ENCODE measurements at places on chromosomes 2 and 18.

DNA sequence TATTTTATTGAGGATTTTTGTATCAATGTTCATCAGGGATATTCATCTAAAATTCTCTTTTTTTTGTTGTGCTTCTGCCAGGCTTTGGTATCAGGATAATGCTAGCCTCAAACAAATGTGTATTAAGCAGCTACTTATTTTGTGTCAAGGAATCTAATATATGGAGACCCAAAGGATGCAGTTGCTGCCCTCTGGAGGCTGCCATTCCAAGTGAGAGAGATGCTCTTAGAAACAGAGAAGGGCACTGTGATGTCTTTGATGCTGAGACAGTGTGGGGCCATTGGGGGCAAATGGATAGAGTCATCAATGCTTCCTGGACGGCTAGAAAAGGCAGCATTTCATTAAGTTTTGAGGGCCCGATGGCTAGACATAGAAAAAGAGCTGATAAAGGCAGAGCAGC lies 292.6 kb downstream of the SETBP1 start:
- DNase-seq: no peak

DNA sequence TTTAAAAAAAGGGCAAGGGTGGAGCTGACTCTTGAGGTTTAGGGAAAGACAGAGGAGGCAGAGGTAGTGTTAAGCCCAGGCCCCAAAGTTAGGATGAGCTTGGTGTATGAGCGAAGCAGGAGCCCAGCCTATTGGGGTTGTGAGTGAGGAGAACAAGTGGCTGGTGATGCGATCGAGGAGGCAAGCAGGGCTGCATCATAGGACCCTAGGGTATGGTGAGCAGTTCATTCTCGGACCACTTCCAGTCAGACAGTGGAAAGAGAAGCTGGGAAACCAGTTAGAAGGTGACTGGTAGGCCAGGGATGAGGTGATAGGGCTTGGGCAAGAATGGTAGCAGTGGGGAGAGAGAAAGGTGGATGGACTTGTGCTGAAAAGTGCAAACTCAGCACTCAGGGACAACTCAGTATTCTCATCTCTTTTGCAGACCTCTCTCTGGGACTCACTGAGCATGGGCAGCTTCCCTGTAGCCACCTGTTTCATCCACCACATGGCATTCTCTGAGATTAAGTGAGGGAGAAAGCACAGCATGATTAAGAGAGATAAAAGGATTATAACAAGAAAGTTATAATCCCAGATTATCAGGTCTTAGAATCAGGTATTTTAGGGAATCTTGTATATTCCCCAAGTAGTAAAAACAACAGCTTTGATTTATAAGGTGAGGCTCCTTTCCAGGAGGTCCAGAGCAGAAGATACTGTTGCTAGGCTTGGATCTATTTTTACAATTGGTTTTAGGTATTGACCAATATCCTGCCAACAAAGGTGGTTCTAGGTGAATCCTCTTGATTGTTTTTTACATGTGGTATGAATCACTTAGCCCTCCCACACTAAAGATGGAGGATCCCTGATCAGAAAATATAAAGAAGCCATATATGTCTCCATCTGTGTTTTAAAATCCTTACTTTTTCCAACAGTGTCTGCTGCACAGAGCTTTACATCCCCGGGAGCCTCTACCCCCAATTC lies 38.3 kb downstream of the XRCC5 start:
- no peak for DNase-seq

GRCh38 chr18:58394602-58395425 lies 234.1 kb downstream of the ALPK2 start:
- DNase-seq: no peak

- no peak for DNase-seq
Measured at GRCh38 chr2:10320933-10321332, 18.2 kb downstream of the HPCAL1 start.

GRCh38 chr2:82412021-82412420 lies 2047.1 kb downstream of the SUCLG1 start:
- no peak for DNase-seq

GRCh38 chr2:96082211-96083063 lies 33.9 kb downstream of the ADRA2B start:
- DNase-seq: no peak

DNA sequence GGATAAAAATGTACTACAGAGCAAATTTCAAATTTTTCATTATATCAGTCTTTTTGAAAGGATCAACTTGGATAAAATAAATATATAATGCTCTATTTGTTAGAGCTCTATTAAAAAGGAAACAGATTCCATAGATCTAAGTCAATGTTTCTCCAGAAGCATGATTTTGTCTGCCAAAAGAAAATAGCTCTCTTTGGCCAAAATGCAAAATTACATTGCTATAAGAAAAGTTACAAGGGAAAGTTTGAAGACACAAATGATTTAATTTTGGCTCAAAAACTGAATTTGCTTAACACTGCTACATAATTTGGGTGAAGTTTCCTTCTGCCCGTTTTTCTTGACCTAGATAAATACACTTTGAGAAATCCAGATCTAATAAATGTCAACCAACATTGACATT lies 15.7 kb downstream of the C2orf69 start:
- no peak for DNase-seq

DNA sequence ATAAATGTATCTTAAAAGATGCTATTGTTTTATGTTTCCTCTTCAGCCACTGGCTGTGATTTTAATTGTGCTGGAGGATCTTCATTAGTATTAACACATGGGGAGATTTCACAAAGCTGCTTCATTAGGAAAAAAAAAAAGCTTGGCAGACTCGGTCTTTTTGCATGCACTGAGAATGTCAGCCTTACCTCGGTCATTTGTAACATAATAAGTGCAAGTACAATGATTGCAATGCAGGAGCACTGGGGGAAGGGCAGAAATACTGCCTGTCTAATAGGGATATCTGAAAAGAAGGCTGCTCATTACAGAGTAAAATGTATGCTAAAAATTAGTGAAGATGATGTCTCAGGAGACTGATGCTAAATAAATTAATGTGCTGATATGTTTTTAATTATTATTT lies 1.3 kb upstream of the BAZ2B start:
- DNase-seq: peak; percentile 12

GRCh38 chr2:29010946-29011345 lies 29.8 kb downstream of the TOGARAM2 start:
- no peak for DNase-seq

GRCh38 chr18:75205514-75206132 lies 3.3 kb downstream of the PTGR3 start:
- DNase-seq: no peak

GRCh38 chr2:68726608-68727367 lies 7.8 kb upstream of the ARHGAP25 start:
- DNase-seq: peak; percentile 64

DNA sequence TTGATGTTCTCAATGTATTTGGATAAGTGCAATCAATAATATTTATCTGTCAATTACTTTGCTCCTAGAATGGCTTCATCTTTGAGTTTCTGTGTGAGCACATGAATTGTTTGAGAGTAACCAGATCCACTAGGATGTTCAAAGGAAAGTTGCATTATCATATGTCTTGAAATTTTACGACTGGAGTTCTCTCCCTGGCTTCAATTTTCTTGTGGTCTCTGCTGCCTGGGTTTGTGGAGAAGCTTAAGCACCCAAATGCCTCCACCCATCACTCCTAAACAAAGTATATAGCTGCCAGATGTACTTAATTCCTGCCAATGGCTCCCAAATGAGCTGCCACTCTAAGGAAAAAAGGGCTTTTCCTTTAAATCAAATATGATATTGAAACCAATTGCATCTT lies 1149.4 kb upstream of the ZEB2 start:
- DNase-seq: no peak

GRCh38 chr2:227471412-227471811 lies 544 bp upstream of the AGFG1 start:
- DNase-seq: no peak

DNA sequence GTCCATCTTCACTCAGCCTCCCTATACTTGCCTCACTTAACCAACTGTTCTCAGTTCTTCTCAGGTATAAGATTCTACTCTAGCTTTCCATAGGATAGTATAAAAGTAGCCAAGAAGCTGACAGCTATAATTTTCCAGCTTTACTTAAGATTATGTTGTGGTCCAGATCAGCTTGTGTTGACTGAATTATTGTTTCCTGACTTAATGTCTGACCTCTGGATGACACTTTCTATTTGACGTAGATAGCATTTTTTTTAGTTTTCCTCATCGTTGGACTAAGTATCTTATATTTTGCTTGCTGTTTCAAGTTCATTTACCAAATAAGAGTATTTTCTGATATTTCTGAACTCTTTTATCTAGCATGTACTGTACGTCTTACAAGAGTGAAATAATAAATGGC lies 1272.5 kb upstream of the CDH2 start:
- no peak for DNase-seq

- DNase-seq: no peak
Measured at GRCh38 chr2:196365923-196366322, 194.5 kb upstream of the STK17B start.

DNA sequence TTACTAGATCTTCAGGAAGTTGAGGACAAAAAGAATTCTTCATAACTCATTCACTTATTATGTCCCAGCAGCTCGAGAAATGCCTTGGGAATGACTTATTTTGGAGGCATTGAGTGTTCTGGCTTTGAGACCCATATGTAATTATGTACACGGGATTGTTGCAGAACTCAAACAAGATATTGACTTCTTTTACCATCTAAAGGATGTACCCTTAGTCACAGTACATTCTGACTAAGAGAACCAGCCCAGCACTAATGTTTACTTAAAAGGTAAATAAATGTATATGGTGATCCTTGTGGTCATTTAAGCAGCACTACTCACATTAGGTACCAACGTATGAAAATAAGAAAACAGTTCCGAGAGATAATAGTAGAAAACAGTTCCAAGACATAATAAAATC lies 268.9 kb downstream of the ADCYAP1 start:
- DNase-seq: no peak

DNA sequence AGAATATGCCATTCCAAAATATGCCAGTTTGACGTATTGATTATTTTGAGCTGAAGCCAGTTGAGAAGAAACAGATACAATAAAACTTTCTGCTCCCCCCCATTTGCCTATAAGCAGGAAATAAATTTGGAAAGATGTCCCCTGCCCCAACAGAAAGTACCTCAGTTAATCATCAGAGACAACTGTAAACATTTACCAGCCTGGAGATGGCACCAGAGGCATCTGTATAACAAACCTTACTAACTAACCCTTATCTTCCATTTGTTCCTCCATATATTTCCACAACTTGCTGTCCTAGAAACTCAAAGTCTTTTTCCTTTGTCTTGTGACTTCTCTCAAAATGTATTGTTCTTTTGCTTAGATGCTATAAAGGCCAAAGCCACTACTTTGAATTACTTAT lies 93.8 kb downstream of the AKAIN1 start:
- DNase-seq: no peak

- no peak for DNase-seq
Measured at GRCh38 chr2:12665334-12665733, 51.4 kb upstream of the TRIB2 start.

- no peak for DNase-seq
Measured at GRCh38 chr2:220442012-220442411, 814.6 kb downstream of the SLC4A3 start.

- no peak for DNase-seq
Measured at GRCh38 chr18:32219431-32220018, 29.7 kb downstream of the MEP1B start.

- peak; percentile 67 for DNase-seq
Measured at GRCh38 chr2:17309741-17310339, 208.4 kb downstream of the RAD51AP2 start.

- no peak for DNase-seq
Measured at GRCh38 chr2:96596596-96596995, 41.5 kb downstream of the KANSL3 start.

DNA sequence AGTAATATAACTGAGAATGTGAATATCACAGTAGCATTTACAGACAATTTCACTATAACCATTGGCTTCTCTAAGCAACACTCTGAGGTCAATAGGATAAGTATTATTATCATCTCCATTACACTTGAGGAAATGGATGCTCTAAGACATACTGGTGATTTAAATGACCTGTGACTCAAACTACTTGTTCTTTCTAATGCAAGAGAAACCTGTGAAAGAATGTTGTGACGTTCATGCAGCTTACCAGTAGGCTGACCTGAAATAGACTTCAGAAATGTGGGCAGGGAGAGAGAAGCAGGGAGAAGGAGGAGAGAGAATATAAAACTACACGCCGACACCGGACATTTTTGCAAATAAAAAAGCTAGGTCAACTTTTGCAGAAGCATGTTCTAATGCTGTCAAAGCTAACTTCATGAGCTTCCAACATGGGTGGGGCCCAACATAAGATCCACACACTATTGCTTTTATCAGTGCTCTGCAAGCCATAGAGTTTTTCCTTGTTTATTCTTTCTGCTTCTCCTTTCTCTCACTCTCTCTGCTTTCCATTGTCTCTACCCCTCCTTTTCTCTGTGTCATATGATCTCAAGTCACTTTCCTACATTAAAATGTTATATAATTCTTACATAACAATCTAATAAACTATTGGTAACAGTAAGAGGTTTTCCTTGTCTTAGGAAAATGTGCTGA lies 217.6 kb upstream of the FN1 start:
- no peak for DNase-seq

DNA sequence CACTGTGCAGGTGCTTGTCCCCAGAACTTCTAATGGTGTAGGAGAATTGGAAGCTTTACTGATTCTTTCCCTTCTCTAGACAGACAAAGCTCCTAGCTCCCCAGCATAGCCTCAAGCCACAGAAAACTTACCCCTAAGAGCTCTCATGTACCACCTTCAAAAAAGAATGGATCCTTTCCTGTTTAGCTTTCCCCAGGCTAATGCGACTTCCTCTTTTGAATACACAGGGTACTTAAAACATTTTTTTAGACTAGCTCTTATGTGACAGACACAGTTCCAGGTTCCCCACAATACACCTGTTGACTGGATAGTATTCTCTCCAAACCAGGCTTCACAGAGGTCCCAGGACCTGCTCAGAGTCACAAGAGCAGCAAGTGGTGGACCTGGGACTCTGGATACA lies 8.3 kb downstream of the CTAGE1 start:
- no peak for DNase-seq

GRCh38 chr2:175034716-175035115 lies 29.5 kb upstream of the CHN1 start:
- no peak for DNase-seq

DNA sequence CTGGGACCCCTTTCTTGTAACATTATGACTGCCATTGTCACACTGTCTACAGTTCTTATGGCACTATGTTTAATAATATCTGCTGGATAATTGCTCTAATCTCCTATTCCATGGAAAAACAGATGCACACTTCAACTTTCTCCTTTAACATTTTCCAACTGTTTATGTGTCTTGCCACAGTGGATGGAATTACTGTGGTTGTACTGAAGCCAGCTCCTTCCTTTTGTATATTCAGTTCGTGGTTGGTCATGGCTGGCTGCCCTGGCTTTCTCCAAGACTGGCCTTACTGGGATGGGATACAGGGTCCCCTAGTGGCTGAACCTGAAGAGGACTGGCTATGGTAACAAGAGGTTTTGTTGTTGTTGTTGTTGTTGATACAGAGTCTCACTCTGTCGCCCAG lies 113.9 kb downstream of the SS18 start:
- no peak for DNase-seq

- DNase-seq: no peak
Measured at GRCh38 chr2:143622106-143622505, 492.9 kb downstream of the ARHGAP15 start.

GRCh38 chr2:115199966-115200365 lies 757.5 kb downstream of the DPP10 start:
- DNase-seq: no peak

GRCh38 chr2:33100921-33101320 lies 154.2 kb downstream of the LTBP1 start:
- DNase-seq: no peak

Data from urothelium cell line (cell line).